ENCODE measurements at places on chromosomes 12 and 14.

GRCh38 chr12:50458606-50459005, 46.2 kb upstream of the DIP2B start:
- no peak for DNase-seq

GRCh38 chr12:118098911-118099671, 4.7 kb downstream of the VSIG10 start:
- no peak for DNase-seq

GRCh38 chr14:54550514-54550913, 16.4 kb upstream of the SAMD4A start:
- no peak for DNase-seq

- DNase-seq, result no peak
These were observed 148.4 kb downstream of the ALG10B start for GRCh38 chr12:38465020-38465419.

GRCh38 chr12:120276734-120277133, 11.2 kb upstream of the PXN start:
- DNase-seq, result no peak

DNA sequence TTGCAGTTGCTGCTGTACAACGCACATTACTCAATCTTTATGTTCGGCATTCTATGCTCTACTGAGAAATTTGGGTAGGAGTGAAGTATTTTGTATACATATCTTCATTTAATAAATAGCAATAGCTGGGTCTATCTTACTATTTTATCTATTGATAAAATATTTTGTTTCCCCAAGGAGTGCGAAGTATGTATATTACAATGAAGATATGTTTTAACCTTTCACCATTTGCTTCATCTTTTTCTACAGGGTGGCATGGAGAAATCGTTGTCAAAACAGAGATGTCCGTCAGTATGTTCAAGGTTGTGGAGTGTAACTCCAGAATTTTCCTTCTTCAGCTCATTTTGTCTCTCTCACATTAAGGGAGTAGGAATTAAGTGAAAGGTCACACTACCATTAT, 4.7 kb downstream of the LYZ start:
- no peak for DNase-seq

DNA sequence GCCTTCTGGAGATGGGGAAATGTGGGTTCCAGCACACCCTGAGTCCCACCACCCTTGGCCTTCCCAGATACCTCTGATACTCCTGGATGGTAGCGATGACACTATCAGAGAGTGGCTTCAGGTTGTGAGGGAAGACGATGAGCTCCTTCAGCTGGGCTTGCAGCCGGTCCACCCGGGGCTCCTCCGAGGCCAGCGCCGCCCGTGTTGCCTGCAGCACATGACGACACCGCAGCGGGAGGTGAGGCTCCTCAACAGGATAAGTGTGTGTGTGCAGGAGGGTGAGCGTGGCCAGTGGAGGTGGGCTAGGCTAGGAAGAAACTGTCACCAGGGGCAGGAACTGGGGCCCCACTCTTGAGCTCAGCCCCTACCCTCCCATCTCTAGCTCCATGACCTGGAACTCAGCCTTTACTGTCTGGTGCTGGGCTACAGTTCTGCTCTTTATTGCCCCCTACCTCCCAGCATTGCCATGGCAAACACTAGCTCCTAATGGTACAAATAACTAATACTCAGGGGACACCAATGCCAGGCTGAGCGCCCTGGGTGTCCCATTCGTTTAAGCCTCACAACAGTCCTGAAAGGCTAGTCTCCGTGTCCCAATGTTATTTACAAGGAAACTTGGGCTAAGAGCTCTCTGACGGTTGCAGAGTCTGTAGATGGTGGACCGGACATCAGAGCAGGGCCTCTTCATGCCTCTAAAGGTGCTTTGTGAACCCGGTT, 64.1 kb downstream of the SYNE3 start:
- DNase-seq, result no peak

- DNase-seq, result no peak
These were observed 71.1 kb downstream of the TBC1D30 start for GRCh38 chr12:64895526-64895925.

GRCh38 chr12:122894193-122895121, 1.5 kb downstream of the VPS37B start:
- DNase-seq, result peak; percentile 26

DNA sequence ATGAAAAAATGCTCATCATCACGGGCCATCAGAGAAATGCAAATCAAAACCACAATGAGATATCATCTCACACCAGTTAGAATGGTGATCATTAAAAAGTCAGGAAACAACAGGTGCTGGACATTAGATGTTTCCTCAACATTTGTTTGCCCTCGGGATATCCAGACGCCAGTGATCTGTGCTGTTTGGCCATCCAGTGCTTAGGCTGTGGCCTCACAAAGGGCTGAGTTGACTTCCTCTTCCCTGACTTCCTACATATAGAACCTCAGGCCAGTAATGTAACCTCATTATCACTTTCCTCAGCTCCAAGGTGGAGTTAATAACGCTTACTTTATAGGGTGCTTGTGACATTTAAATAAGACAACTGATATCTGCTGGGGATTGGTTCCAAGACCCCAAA, 51.8 kb downstream of the SLC15A5 start:
- DNase-seq, result no peak

DNA sequence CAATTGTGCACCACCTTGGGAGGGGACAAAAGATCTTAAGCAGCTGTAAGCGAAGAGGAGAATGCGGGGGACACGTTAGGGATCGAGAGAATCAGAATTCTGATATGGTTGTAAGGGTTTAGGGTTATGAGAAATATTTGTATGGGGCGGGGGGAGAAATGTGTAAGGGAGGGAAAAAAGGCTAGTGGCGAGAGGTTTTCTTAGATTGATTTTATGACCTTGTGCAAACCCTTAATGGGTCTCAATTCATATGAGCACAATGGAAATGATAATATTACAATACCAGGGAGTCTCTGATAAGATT, 396 bp downstream of the NDUFA9 start:
- DNase-seq, result no peak

GRCh38 chr12:1496162-1496900, 98.0 kb downstream of the FBXL14 start:
- DNase-seq, result no peak

DNA sequence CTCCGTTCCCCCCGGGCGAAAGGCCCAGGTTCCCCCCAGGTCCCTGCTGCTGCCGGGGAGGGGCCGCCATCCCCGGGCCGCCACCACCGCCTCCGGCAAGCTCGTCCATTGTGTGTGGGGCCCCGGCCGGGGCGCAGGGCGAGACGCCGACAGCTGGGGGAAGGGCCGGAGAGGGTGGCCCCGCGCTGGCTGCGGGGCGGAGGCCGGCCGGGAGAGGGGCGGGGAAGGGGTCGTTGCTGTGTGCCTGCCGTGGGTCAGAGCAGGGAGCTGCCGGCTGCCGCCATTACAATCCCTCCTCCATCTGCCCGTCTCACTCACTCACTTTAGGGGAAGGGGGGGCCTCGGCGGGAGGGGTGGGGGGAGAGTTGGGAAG, at the start of gene STRN3:
TSS of gene STRN3 (minus strand) at position 303 of the 373 bp plus-strand sequence. CDS start at position 109, 194 bp downstream.
- DNase-seq, result no peak

GRCh38 chr14:95196826-95197545, 39.7 kb upstream of the DICER1 start:
- no peak for DNase-seq
